GM12865 (cell line): ENCODE measurements at places on chromosomes 5 and 9.
A peak's percentile ranks its signal among the peaks of the same experiment; 100 is the strongest.

- DNase-seq = no peak
Observed at GRCh38 chr5:169933616-169934015, 46.7 kb downstream of the INSYN2B start.

GRCh38 chr5:132426525-132427138 is 57.1 kb downstream of the SLC22A5 start:
- peak; percentile 92 for DNase-seq

DNA sequence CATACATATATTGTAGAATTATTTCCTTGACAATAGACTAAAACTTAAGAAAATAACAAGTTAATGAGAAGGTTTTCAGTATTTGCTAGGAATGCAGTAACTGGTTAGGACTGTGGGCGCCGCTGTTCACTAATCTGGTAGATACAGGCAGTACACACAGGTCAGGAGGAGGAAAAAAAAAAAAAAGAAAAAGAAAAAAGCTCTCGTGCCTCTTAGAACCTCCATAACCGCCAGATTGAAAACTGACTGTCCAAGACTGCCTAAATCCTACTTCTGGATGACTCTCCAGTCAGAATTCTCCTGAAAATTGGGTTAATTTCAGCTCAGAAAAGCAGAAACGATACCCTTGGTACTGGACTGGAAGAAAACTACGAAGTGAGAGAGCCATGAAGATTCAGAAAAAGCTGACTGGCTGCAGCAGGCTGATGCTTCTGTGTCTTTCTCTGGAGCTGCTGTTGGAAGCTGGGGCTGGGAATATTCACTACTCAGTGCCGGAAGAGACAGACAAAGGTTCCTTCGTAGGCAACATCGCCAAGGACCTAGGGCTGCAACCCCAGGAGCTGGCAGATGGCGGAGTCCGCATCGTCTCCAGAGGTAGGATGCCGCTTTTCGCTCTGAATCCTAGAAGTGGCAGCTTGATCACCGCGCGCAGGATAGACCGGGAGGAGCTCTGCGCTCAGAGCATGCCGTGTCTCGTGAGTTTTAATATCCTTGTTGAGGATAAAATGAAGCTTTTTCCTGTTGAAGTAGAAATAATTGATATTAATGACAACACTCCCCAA is at the start of gene PCDHGA1:
Gene PCDHGA1 (plus strand): TSS at position 216 of the 782 bp plus-strand sequence.
- DNase-seq = peak; percentile 69

DNA sequence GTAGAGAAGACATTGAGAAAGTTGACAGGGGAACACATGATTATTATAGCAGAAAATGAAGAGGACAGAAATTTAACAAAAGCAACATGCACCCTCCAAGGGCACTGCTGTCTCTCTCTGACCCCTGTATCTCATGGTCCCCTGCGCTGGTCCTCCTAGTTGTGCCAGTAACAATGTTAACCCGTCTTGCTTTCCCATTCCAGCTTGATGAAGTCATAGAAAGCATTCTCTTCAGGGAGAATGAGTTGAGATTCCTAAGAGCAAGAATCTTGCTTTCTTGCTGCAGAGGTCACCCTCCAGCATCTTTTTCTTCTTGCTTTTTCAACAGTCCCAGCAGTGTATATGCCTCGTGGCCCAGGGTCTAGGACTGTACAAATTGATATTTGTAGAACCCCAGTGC is 279.6 kb upstream of the ADAMTSL1 start:
- DNase-seq = no peak

DNA sequence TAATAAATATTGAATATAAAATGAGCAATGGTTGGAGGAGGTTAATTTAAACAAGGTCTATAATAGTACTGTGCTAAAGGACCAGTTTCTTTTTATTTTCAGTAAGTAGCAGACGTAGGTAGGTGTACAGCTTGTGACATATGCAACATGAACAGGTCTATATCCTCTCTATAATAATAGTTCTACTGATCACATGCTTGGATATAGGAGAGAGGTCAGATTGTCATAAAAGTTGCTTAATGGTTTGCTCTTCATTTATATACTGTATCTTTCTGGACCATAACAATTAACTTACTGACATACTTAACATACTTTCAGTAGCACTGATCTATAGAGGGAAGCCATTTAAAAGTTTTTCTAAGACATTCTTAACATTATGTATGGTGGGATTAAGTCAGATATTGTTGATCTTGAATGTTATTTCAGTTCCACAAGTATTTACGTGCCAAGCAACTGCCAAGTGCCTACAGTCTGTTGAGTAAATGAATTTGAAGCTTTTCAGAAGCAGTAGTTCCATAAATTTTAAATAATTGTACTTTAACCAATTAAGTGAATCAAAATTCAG is 68.0 kb downstream of the DENND4C start:
- DNase-seq = no peak

DNA sequence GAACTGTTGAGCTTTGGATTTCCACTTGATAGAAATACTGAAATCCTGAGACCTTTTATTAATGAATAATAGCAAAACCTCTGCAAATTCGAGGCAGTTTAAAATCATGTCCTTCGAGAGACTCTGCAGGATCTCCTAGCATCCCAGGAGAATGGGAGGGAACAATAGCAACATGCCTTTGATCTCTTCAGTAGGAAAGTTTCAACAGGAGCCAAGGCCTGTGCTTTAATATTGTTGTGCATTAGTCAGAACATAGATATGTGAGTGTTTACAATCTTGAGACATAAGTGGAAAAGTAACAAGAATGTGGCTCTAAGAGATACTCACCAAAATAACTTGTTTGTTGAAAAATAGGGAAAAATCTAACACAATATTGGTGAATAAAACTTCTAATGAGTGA is 83.3 kb upstream of the LHFPL2 start:
- DNase-seq = no peak

- DNase-seq = peak; percentile 19
Observed at GRCh38 chr5:616484-617039, 4.4 kb downstream of the CEP72 start.

DNA sequence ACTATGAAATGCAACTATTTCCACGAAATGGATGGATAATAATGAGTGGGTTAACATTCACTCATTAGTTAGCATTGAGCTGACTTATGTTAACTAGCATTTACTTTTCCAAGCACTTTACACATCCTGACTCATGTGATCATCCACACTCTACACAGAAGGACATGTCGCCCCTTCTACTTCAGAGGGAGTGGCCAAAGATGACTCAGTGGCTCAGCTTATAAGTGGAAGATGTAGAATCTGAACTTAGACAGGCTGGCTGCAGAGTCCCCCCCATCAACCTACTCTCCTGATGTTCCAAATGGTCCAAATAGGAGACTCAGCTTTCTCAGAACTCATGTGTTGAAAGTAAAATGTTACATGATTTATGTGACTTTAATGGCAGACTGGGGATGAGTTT is 146.0 kb downstream of the ADCY2 start:
- no peak for DNase-seq

DNA sequence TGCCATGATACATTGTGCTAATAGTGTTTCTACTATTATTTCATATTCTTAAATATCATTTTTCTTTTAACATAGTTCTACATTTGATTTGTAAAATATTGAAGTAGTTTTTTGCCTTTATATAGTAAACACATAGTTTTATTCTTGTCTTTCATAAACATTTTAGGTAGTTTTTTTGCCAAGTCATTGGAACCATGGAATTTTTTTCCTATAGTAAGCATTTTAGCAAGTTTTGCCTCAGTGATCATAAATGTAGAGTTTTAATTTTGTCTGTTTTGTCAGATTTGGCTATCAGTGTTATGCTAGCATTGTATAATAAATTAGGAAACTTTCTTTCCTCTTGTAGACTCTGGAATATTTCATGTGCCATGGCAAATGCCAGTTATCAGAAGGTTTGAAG is 137.1 kb upstream of the LPAR1 start:
- DNase-seq = no peak

- DNase-seq = no peak
Observed at GRCh38 chr9:80282766-80283165, 711.0 kb downstream of the TLE4 start.

- DNase-seq = no peak
Observed at GRCh38 chr9:118567861-118568260, 801.4 kb downstream of the BRINP1 start.

DNA sequence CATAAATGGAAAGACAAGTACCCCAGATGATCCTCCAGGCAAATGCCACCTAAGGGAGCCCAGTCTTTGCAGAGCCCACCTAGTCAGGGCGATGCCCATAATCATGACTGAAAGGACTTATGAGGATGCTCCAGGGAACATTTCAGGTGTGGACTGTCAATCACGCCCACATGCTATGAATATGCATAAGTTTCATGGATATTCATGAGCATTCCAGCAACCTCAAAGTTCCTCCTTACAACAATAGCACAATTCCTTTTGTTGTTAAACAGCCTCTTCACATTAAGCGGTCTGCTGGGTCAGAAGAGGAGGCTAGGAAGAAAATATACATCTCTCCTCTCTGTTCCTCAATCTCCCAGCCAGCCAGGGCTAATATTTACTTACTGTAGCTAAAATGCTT is 161.6 kb downstream of the C5orf15 start:
- no peak for DNase-seq

GRCh38 chr5:16712178-16712577 is 95.4 kb upstream of the RETREG1 start:
- DNase-seq = no peak

DNA sequence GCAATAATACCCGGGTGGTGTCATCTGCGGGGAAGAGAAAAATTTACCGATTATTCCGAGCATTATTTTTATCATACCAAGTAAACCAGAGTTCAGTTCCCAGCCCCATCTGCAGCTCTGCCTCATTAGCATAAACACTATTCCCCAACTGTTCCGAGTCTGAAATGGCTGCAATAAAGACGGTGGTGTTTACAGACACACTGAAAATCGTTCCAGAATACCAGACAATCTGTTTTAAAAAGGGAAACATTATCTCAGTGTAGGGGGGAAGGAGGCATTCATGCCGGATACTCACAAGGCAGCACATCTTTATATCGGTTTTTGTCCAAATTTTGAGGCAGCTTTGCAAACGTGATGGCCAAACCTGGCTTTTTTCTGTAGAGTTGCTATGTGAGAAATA is 70.3 kb upstream of the EPB41L4B start:
- no peak for DNase-seq

DNA sequence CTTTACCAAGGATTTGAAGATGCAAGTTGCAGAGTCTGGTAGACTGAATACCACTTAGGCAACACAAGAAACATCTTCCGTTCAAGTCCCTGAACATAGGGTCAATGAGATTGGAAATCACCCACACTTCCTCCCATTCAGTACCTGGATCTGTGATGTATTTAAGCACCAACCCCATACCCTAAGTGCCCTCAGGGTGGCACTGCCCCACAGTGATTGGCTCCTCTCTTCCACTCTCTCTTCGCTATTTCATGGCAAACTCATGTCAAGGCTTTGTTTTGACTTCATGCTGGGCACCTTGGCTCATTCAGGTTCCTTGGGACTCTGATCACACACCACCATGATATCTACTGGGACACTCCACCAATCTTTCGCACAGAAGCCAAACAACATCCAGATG is 53.7 kb downstream of the GGTA1 start:
- DNase-seq = peak; percentile 5

- no peak for DNase-seq
Observed at GRCh38 chr9:129649726-129650679, 8.1 kb upstream of the ASB6 start.

GRCh38 chr5:73948720-73949119 is 322.7 kb downstream of the ARHGEF28 start:
- DNase-seq = no peak

DNA sequence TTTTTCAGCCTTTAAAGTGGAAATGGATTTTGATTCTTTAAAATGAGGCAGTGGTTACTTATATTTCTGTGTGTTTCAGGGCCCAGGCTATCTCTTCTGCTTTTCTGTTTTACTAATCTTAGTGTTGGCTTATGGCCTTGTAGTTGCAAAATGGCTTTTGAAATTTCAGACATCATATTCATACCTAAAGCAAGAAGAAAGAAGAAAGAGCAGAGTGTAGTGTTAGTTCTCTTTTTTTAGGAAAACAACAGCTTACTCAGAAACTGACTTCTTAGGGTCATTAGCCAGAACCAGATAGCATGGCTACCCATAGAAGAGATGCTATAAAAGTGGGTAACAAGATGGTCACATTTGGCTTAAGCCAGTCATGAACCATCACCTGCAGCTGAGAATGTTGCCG is 20.9 kb downstream of the ZBED3 start:
- no peak for DNase-seq

- no peak for DNase-seq
Observed at GRCh38 chr5:119954106-119954505, 324.7 kb downstream of the FAM170A start.

DNA sequence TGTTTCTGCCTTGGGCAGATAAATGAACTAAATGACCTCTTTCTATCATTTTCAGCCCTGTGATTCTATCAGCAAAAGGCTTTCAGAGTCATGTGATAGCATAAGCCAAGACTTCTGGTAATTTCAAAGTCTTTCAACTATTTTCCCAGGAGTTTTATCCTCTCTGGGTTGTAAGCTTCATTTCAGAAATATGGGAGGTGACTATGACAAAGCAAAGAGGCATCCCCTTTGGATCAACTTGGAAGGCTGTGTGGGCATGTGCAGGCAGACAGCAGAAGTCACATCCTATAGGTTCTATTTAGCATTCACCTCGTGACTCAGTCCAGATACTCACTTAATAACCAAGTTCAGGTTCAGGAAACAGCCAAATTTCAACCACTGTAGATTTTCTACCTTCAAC is 149.0 kb upstream of the FST start:
- no peak for DNase-seq

GRCh38 chr5:112649882-112650281 is 87.8 kb upstream of the APC start:
- no peak for DNase-seq

DNA sequence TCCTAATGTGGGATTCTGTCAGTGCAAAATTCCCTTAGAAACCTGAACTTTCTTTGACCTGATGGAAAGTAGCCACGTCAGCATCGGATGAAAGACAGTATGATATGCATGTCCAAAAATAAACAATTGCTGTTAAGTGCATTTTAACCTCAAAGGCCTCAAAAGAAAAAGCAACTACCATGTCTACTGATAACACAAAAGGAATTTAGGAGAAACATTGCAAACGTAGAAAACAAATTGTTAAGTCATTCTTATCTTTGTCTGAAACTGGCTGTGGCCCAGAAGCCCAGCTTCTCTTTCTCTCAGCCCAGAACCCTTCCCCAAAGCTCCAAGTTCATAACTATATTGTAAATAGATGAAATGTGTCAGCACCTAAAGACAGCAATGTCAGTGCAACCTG is 11.1 kb upstream of the LHFPL2 start:
- DNase-seq = no peak

DNA sequence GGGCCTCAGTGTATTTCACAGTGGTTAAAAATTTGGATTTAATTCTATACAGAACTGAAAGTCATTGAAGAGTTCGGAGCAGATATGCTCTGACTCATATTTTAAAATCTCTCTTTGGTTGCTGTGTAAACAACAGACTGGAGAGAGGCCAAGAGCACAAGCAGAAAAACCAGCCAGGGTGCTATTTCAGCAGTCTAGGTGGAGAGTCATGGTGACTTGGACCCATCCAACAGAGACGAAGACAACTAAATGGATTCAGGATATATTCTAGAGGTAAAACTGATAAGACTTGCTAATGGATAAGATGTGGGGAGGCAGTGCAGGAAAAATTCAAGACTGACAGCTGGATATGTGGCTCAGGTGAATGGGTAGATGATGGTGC is 168.9 kb downstream of the MAPKAP1 start:
- DNase-seq = no peak
